Endothelial cell of umbilical vein (primary cell): ENCODE measurements at places on chromosomes 1 and 21. TPM values are rescaled to one million over a fixed set of nuclear protein-coding genes. Genes with fewer than 3 reads are reported as not detected.
A peak's percentile ranks its signal among the peaks of the same experiment; 100 is the strongest.

DNA sequence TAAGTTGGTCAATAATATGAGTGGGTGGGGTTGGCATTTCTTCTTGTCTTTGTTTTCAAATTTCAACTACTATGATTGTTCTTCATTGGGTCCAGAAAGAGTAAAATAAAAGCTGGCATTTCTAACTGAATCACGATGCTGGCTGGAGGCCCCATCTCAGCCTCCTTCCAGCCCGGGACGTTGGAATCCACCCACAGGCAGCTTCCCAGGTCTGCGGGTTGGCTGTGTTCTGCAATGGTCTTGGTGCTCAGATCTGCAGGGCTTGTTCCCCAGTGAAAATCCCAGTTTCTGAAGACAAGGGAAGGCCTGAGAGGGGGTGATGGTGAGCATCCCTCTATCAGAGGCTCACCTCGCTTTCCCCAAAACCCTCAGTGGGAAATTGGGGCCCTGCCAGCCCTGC, 54.7 kb upstream of the ARHGEF16 start:
- DNase-seq, result no peak
- no peaks in the 10 kb centered on the region for H3K4me1 ChIP-seq
- peaks cover 14% of the 10 kb centered on the region for H3K27me3 ChIP-seq
- H3K27ac ChIP-seq, result no peak overlapping the region
- H3K36me3 ChIP-seq, result no peaks in the 10 kb centered on the region

- H3K27ac ChIP-seq, result no peak overlapping the region
- no peaks in the 10 kb centered on the region for H3K27me3 ChIP-seq
- no peak overlapping the region for H3K4me3 ChIP-seq
- no peaks in the 10 kb centered on the region for H3K4me1 ChIP-seq
Observed at GRCh38 chr1:242651817-242652216, 127.3 kb upstream of the PLD5 start.

GRCh38 chr1:60280256-60280655, 206.7 kb upstream of the C1orf87 start:
- DNase-seq, result peak; percentile 59
- no peaks in the 10 kb centered on the region for H3K27me3 ChIP-seq
- H3K27ac ChIP-seq, result peak overlapping the region; percentile 74
- H3K4me1 ChIP-seq, result peaks cover 40% of the 10 kb centered on the region

DNA sequence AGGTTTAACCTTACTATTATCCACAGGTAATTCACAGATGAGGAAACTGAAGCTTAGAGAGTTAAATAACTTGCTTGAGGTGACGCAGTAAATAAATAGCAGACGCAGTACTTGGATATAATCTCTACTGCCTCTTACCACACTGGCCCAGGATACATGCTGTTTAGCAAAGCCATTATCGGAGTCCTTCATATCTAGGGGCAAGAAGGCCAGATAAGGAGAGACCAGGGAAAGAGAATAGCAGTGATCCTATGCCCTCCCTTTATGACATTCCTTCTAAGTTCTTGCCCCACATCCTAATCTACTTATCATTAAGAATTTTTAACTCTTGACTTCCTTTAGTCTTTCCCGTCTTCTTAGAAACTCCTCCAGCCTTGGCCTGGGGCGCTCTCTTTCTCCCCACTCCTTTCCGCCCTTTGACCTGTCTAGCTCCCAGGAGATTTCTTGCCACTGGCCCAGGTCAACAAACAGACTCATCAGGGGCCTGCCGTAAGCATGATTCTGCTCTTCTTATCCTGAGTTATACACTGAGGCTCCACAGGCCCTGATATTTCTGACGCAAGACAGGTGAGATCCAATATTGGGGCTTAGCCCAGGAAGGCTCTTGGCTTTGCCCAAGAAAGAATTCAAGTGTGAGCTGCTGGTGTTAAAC, 11.4 kb upstream of the SLAMF1 start:
- no peak for DNase-seq
- H3K4me3 ChIP-seq, result no peak overlapping the region
- no peaks in the 10 kb centered on the region for H3K36me3 ChIP-seq
- H3K27me3 ChIP-seq, result peaks cover 2% of the 10 kb centered on the region

DNA sequence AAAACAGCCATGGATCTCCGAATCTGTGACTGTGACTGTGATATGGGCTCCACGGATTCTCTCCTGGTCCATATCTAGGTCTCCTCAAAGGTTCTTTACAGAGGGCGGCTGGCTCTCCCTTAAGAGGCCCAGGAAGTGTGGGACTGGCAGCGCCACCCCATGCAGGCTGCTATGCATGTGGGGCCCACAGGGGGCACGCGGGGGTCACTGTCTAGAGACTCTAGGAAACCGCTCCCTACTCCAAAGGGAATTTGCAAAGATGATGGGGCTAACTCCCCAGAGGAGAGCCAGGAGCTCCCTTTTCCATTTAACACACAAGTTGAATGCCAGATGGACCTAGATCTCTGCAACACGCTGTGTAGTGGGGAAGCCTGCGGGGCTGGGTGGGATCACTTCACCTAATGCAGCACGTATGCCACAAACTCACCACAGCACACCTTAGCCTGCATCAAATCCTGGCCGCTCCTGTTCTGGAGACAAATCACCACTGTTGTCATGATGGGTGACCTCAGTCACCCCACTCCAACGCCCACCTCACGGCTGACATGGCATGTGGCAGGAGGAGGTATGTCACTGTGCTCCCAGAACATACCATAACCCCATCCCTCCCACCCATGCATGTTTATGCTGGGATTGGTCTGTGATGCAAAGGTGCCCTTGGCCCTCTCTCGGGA, 61.7 kb downstream of the SLC45A1 start:
- no peaks in the 10 kb centered on the region for H3K36me3 ChIP-seq
- H3K4me3 ChIP-seq, result no peak overlapping the region
- H3K27ac ChIP-seq, result no peak overlapping the region
- H3K4me1 ChIP-seq, result peaks cover 14% of the 10 kb centered on the region

DNA sequence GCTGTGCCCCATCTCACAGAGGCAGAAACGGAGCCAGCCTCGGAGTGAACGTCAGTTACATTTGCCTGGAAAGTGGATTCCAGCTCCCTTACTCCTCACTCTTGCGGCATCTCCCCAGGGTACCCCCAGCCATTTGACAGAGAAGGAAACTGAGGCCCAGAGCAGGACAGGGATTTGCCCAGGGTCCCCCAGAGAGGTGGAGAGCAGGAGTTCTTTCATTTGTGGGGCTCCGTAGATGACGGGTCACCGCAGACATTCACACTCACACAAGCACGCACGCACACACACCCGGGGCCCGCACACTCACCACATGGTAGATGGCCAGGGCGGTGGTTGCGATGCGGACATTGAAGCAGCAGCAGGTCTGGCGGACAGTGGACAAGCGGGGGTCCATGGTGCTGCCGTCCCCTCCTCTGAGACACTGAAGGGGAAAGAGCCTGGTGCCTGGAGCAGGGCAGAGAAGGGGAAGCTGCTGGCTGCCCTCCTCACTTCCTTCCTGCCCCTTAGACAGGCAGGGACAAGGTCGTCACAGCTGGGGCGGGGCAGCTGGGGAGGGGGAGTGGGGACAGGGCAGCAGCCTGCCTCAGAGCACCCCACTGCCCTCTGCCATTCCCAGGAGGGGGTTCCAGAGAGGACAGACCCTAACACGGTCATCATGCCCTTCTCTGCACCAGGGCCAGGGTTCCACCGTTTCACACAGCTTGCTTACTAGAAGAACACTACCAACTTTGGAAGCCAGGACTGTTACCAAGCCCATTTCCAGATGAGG, at the start of gene LAPTM5:
LAPTM5 (minus strand) TSS at position 423 of the 769 bp plus-strand sequence; CDS start at position 394, 29 bp downstream.
- peak; percentile 48 for DNase-seq
- peak within 1 kb of the TSS; percentile 95 for H3K27ac ChIP-seq
- H3K4me1 ChIP-seq, result peaks cover 27% of the 10 kb centered on the region
- no peaks in the 10 kb centered on the region for H3K27me3 ChIP-seq
- H3K4me3 ChIP-seq, result peak within 1 kb of the TSS; percentile 27

DNA sequence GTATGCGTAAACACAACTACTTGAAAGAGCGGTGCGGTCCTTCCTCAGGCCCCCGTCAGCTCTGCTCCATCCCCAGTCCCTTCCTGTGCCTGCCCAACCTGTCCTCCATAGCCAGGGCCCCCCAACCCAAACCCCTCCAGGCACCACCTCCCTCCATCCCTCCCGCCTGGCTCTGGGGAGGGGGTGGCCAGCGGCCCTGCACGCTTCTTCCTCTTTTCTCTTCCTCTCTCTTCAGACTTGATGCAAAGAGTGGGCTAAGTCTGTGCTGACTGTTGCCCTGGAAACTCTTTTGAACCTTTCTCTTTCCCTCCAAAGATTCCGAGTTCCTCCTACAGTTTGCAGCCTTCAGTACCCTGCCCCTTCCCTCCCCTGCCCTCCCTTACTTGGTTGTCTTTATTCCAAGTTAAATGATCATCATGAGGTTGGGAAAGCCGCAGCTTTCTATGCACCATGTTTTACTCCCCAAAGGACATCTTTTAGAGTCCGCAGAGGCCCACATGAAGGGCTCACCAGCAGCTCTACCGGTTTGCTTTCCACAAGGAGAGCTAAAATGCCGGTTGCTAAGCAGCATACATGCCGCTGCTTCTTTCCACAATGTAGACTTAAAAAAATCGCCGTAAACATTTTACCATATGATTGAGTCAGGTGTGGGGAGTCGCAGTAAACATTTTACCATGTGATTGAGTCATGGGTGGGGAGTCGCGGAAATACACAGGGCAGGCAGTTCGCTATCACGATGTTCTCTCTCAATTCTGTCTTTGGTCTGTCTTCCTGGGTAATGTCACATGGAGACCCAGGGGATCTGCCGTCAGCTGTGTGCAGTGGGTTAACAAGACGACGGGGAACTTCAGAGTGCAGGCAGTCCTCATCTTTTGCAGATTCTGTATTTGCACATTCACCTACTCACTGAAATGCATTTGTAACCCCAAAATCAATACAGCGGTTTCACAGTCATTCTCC, 525.3 kb downstream of the KIF26B start:
- no peaks in the 10 kb centered on the region for H3K4me1 ChIP-seq
- no peaks in the 10 kb centered on the region for H3K36me3 ChIP-seq
- no peak overlapping the region for H3K27ac ChIP-seq
- no peaks in the 10 kb centered on the region for H3K27me3 ChIP-seq

GRCh38 chr1:5941671-5942070, 50.6 kb downstream of the NPHP4 start:
- no peak for DNase-seq
- H3K27me3 ChIP-seq, result no peaks in the 10 kb centered on the region
- H3K4me1 ChIP-seq, result no peaks in the 10 kb centered on the region
- no peak overlapping the region for H3K4me3 ChIP-seq
- peaks cover 4% of the 10 kb centered on the region for H3K36me3 ChIP-seq

DNA sequence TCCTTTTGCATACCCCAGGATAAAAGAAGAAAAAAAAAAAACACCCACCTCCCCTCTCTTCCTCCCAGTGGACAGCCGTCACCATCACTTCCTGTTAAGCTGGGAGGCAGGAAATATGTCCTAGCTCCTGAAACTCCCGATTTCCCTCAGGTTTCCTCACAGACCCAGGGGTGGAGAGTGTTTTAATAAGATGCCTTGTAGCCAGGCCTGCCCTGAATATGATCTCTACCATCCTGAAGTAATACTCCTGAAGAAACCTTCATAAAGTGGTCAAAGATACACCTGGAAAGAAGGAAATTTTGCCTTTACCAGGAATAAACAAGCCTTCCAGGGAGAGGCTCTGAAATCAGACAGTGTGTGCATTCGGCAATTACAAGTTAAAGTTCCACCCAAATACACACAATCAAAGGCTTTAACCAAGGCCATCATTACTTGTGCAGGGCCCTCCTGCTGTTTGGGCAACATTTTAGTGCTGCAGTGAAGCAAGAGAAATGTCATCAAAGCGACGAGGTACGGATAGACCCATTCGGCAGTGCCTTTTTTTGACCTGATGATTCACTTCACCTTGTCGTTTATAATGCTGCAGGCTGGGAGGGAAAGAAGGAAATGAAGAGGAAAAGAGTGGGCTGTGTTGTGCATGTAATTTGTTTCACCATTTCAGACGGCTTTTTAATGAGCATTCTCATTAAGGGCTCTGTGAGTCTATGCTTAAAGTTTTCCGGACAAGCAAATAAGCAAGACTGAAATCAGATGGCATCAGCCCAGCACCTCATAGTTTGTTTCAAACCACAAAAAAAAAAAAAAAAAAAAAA, 41.0 kb upstream of the RASAL2 start:
- no peak overlapping the region for H3K4me3 ChIP-seq
- no peaks in the 10 kb centered on the region for H3K36me3 ChIP-seq

DNA sequence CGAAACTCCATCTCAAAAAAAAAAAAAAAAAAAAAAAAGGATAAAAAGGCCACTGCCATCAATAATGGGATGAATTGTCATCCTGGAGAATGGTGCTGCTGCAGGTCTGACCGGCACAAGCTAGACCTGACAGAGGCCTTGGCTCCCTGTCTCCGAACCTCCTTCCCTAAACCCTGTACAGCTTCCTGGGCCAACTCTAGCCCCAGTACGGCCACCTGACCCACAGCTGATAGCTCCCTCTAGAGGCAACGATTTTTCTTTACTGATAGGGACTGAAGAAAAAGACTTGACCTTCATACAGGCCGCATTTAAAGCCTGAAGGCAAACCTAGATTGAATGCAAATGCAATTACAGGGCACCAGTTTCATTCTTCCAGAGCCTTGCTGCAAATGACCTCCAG, 30.7 kb downstream of the NOL9 start:
- no peaks in the 10 kb centered on the region for H3K27me3 ChIP-seq
- H3K36me3 ChIP-seq, result peaks cover 17% of the 10 kb centered on the region
- no peaks in the 10 kb centered on the region for H3K4me1 ChIP-seq
- no peak overlapping the region for H3K27ac ChIP-seq
- H3K4me3 ChIP-seq, result no peak overlapping the region

DNA sequence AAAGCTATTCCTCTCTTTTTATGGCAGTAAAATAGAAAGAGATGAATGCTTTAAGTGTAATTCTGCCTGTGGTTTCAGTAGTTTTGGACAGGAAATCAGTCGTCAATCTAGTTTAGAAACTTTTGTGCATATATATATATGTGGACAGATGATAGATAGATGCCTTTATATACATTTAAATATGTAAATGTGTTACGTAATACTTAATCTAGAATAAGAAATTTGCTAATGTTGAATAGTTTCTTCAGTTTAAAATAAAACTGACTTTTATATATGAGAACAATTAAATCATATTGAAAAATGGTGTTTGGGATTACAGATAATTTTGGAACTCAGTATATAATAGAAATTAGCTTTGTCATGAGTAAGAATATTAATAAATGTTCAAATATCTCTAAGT, 1165.7 kb upstream of the NCAM2 start:
- H3K4me3 ChIP-seq, result no peak overlapping the region
- no peak overlapping the region for H3K27ac ChIP-seq
- no peaks in the 10 kb centered on the region for H3K4me1 ChIP-seq
- no peaks in the 10 kb centered on the region for H3K27me3 ChIP-seq
- no peak for DNase-seq

- DNase-seq, result peak; percentile 7
- peaks cover 17% of the 10 kb centered on the region for H3K27me3 ChIP-seq
- H3K4me3 ChIP-seq, result no peak overlapping the region
- H3K27ac ChIP-seq, result no peak overlapping the region
Observed at GRCh38 chr1:43058545-43059360, 100.1 kb upstream of the SLC2A1 start.

Gene GIPC2
- 7.7 and 9.6 TPM in 2 replicates for total RNA-seq

Gene JAM2
- total RNA-seq, result 0.20 and 1.1 TPM in 2 replicates

Gene SLC25A34
- 0.76 and 1.1 TPM in 2 replicates for total RNA-seq

Gene GJA8
- total RNA-seq, result not detected in 2 replicates

Gene DPT
- total RNA-seq, result not detected in 2 replicates

Gene ARHGEF16
- total RNA-seq, result 0.51 and 1.3 TPM in 2 replicates
